Endodermal cell (in vitro differentiated cells): ENCODE measurements at places on chromosomes 5 and 9.

DNA sequence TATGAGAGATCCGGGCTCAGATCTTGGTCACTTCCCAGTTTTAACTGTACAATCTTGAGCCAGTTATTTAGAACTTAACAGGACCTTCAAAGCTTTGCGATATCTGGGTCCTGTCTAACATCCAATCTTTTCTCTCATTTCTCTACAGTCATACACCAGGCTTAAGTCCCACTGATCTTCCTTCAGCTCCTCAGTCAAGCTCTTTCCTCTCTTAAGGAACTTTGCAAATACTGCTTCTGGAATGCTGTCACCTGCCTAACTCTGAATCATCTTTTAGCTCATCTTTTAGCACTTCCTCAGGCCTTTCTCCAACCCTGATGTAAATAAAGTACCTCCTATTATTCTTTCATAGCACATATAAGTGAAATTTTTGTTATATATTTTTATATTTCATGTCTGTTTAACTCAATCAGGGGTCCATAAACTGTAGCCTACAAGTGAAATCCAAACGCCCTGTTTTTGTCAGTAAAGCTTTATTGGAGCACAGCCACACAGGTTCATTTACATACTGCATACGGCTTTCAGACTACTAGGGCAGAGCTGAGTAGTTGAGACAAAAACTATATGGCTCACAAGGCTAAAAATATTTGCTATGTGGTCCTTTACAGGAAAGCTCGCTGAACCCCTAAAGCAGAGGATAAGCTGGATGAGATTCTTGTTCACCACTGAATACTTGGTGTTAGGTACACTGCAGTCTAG is 63.5 kb downstream of the MEF2C start:
- no peak for DNase-seq

- no peak for DNase-seq
These were observed 303.5 kb downstream of the IRX1 start for GRCh38 chr5:3899093-3899492.

DNA sequence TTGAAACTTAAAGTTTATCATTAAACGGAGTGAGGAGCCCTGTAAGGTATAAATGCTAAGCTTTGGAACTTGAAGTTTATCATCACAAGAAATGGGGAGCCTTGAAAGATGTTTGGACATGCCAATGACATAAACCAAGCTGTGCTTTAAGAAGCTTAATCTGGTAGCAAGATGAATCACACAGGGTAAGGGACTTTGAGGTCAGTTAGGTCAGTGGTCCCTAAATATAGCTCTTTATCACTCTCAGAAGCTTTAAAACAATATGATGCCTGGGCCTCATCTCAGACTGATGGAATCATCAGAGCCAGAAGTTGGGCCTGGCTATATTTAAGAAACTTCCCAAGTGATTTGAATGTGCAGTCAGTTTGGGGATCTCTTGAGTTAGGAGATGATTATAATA is 85.7 kb downstream of the TNC start:
- DNase-seq: no peak

DNA sequence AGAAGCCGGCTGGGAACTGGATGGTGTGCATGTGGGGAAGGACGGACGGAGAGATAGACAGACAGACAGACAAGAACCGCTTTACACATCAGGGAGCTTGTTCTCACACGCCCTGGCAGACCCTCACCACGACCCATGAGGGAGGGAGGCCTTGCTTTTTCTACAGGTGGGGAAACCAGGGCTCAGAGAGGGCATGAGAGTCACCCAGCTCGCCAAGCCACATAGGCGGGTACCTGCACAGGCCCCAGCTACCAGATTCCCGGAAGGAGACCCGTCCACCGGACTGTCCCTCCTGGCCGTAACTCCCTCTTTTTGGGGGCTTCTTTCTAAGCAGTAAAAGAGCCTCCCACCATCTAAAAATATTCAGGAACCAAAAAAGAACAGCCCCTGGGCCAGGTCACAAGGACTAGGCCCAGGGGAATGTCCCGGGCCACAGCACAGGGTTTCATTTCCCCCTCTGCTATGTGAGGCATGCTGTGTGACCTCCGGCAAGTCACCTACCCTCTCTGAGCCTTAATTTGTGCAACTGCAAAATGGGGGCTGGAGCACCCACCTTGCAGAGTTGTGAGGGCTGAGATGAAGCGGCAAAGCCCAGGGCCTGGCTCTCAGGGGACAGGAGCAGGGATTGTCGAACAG is 84.4 kb upstream of the SARDH start:
- DNase-seq: no peak

DNA sequence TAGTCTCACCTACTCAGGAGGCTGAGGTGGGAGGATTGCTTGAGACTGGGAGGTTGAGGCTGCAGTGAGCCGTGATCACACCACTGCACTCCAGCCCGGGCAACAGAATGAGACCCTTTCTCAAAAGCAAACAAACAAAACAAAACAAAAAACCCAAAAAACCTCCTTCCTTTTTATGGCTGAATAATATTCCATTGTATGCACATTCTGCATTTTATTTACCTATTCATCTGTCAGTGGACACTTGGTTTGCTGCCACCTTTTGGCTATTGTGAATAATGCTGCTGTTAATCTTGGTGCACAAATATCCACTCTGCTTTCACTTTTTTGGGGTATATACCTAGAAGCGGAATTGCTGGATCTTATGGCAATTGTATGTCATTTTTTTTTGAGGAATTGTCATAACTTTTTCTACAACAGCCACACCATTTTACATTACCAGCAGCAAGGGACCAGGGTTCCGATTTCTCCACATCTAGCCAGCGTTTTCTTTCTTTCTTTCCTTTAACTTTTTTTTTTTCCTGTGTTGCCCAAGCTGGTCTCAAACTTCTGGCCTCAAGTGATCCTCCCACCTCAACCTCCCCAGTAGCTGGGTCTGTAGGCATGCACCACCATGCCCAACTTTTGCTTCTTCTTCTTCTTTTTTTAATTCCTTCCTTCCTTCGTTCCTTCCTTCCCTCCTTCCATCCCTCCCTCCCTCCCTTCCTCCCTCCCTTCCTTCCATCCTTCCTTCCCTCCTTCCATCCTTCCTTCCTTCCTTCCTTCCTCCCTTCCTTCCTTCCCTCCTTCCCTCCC is 30.6 kb downstream of the NKX2-5 start:
- DNase-seq: no peak

DNA sequence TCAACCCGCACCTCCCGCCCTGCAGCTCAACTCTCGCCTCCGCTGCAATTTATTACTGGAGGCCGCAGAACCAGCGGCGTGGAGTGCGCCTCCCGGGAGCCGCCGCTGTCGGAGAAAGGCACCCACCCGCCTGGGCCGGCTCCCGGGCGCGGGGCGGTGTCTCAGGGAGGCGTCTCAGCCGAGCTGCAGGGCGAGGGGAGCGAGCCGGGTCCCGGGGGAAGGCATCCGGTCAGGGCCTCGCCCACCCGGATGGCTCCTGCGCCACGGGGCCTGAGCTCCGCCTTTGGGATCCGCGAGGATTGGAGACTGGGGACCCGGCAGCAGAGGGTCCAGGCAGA is 32.9 kb downstream of the TSPAN17 start:
- peak; percentile 70 for DNase-seq

DNA sequence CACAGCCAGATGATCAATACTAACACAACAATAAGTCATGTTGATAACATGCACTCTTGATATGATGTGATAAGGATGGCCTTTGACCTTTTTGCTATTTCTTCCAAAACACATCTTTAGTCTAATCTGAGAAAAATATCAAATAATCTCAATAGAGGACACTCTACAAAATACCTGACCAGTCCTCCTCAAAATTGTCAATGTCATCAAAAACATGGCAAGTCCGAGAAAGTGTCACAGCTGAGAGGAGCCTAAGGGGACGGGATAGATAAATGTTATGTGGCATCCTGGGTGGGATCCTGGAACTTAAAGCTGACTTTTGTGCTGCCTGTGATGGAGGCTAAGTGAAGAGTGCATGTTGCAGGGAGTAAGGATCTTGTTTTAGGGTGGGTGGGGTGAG is 699.6 kb upstream of the ADAMTS16 start:
- no peak for DNase-seq
